ENCODE measurements at places on chromosomes 5 and 9.

DNA sequence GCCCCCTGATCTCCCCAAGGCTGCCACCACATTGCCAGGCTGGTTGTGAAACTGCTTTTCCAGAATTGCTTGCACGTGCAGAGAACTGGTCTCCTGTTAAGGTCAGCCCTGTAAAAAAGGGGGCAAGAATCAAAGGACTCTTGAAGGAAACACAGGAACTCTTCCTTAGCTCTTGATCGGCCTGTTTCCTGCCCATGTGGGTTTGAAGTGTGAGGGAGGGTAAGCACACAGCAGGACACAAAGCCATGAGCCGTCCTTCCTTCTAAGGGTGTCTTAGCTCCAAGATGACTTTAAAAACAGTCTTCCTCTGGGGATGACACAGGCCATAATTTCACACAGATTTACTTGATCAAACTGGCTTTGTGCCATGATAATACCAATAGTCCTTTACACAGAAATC lies 36.1 kb downstream of the TEK start:
- no peak for DNase-seq

- no peak for DNase-seq
Measured at GRCh38 chr5:120771202-120771601, 307.1 kb downstream of the PRR16 start.

- peak; percentile 21 for DNase-seq
Measured at GRCh38 chr9:113523421-113524141, 60.1 kb downstream of the RGS3 start.

DNA sequence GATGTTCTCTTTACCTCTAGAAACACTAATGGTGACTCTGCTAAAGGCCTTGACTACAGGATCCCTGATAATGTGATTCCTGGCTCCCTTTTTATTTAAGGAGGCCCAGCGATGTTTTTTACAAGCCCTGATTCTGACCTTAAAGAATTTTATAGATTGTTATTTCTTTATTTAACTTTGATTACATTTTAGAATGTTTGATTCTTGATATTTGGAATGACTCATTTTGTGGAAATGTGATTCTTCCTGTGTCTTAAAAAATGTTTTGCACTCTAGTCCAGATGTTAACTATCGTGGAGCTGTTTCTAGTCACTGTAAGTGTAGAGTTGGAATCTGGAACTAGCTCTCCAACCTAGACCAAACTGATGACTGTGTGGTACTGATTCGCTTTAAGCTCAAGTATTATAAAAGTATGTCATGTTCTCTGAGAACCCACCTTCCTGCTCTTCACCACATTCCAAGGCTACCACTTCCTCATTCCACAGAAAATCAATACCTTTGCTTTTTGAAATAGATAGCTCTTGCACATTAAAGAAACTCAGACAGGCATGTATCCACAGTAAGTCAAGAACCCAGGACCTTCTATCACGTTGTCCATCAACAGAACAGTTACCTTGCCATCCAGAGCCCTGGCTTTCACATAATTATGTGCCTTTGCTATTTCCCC lies 65.2 kb downstream of the JMY start:
- no peak for DNase-seq

DNA sequence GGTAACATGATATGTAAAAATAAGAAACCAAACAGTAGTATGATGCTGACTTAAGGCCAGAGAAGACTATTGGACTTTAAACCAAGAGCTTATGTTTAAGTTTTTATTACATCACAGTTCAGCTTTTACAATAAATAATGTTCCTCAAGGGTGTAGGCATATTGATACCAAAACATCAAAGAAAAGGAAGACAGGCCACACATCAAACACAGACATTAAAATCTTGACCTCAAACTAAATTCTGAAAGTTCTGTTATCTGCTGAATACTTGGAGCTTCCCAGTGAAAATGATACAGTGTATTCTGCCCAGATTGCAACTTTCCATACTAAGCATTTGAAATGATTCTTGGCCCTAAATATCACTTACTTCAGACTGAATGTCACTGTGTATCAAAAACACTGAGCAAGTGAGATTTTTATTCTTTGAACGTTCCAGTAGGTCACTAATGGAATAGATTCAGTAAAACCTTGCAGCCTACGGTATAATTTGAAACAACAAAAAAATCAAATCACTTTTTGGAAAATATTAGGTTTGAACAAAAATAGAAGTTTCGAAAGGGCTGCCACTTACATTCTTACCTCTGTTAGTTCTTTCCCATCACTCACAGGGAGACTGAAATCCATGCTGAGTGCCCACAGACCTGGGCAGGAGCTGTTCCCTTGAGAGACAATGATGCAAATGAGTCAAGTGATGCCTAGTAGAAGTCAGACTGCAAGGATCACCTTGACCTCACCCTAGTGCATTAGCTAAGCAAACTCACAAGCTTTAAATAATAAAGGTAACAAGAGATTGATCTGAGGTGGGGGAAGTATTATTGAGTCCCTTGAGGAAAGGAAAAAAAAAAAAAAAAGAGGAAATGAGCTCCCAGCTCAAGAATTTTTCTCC lies 2.5 kb downstream of the LPAR1 start:
- no peak for DNase-seq

DNA sequence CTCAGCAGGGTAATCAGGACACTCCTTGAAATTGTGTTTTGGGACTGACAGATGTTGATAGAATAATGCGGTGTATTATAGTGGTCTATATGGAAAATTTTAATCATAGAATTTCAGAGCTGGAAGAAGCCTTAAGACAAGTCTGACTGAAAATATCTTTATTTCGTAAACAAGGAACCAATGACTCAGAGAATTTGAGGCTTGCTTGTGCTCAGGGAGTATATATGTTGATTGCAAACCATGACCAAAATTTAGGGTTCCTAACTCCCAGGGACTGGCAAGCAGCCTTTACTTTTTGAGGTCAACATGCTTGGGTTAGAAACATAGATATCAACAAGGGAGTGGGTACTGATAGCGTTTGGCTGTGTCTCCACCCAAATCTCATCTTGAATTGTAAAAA lies 287.2 kb downstream of the CD180 start:
- DNase-seq: no peak

- no peak for DNase-seq
Measured at GRCh38 chr9:129289131-129289731, 111.2 kb upstream of the IER5L start.

GRCh38 chr9:101173907-101174306 lies 145.4 kb downstream of the PLPPR1 start:
- no peak for DNase-seq

DNA sequence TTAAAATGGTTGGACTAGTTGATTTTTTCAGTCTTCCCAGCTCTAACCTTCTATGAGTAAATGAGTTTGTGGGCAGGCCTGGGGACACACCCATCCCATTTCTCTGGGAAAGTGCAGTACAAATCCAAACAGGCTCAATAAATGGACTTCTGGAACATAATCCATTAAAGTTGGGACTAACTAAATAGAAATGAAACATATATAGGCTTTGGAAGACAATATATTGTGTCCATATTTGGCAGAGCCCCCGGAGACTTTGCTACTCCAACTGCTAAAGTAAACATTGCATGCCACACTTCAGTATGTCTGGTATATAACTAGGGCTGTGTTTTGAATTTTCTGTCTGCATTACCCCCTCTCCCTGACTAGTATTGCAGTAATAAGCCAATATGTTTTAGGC lies 191.4 kb upstream of the DAB2 start:
- DNase-seq: no peak

GRCh38 chr9:77826116-77826515 lies 178.0 kb upstream of the GNA14 start:
- no peak for DNase-seq

GRCh38 chr9:99822806-99823591 lies 1.3 kb downstream of the NR4A3 start:
- DNase-seq: no peak

- DNase-seq: no peak
Measured at GRCh38 chr9:90287567-90288274, 354.9 kb downstream of the DIRAS2 start.

DNA sequence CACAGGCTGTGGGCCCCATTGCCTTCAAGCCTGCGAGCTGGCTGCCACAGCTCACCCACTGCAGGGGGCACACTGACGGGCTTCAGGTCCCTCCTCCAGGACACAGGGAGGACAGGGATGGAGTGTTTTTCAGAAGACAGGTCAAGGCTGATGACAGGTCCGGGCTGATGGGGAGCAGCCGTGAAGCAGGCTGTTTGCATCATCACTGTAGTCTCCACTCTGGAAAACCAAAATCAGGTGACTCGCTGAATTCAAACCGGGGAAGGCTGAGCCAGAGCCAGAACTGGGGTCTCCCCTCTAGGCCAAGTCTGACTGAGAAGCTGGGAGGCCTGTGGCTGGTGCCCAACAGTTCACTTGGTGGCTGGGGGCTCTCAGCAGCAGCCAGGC lies 48.5 kb downstream of the OLFM1 start:
- no peak for DNase-seq

DNA sequence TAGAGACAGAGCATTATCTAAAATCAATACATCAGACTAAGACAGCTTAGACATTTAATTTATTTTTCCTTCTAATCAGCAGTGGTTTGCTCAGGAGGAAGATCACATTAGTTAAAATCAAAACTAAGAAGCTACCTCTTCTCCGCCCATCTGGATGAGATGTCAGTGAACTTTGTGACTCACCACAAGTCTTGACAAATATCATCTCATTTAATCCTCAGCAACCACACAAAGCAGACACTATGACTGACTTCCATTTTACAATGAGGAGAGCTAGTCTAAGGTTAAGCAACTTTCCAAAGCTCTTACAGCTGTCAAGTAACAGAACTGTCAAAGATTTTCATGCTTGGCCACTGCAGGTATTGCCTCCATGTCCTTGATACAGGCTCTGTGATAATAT lies 289.5 kb downstream of the DEPDC1B start:
- DNase-seq: no peak

GRCh38 chr9:13807118-13807517 lies 506.8 kb downstream of the NFIB start:
- DNase-seq: no peak

DNA sequence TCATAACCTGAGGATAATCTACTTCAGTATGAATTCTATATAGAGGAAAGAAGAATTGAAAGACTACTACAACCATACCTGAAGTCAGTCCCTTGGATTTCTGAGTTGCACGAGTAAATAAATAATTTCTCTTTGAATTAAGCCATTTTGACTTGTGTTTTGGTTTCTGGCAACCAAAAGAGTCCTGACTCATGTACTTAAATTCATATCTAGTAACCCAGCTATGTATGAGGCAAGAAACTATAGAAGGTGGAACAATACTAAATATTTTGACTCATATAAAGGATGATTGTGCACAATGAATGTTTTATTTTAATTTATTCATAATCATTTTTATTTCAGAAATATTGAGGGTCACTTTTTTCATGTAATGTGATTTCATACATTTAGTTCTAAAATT lies 276.8 kb downstream of the MEF2C start:
- no peak for DNase-seq

GRCh38 chr9:136316271-136316751 lies 11.0 kb upstream of the GPSM1 start:
- DNase-seq: no peak

DNA sequence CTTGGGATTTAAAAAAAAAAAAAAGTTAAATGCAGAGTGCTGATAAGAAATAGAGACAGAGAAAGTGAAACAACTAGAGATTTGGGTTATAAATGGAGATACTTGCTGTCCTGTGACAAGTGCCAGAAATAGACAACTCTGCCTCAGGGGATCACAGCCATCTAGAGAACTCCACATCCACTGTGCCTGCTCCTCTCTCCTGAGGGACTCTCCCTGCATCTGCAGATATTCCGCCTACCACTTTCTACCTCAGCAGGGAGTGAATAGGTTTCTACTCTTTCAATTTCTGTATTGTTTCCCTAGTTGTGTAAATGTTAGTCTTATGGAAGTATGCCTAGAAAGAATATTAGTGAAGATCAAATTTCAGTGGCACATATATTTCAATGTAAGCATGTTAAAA lies 307.2 kb downstream of the HTR1A start:
- no peak for DNase-seq

DNA sequence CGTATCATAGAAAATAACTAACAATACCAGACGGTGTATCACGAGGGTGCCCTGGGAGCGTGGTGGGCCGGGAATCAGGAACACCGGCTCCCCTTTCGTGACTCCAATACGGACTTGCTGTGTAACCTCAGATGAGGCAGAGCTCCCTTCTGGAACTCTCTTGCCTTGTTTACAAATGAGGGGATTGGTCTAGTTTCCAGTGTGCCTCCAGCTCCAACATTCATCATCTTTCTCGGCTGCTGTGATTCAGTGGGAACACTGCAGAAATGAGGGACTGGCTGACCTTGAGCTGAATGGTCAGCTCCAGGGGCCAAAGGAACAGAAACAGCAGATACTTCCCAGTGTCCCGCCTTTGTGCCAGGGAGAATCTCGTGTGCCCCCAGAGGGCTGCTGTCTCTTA lies 22.6 kb upstream of the TGFBI start:
- no peak for DNase-seq

- no peak for DNase-seq
Measured at GRCh38 chr5:35477911-35478310, 139.8 kb upstream of the SPEF2 start.

GRCh38 chr5:1019001-1019905 lies 10.7 kb downstream of the NKD2 start:
- DNase-seq: no peak

GRCh38 chr9:113798062-113799030 lies 77.8 kb upstream of the ZNF618 start:
- no peak for DNase-seq

DNA sequence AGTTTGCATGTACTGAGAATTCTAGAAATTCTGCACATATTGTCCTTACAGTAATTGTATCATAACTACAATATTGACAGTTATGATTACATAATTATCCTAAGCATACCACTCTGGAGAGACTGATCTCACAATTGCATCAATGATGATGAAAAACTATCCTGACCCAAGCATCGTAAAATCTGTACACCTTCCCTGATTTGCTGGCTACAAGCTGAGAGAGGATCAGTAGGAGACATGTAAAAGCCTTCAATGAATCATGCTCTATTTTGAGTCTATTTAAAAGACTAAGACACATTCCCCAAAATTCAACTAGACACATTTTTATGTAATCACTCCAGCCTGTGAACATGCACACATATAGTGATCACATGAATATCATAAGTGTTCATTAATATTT lies 1833.8 kb downstream of the EFNA5 start:
- DNase-seq: no peak

DNA sequence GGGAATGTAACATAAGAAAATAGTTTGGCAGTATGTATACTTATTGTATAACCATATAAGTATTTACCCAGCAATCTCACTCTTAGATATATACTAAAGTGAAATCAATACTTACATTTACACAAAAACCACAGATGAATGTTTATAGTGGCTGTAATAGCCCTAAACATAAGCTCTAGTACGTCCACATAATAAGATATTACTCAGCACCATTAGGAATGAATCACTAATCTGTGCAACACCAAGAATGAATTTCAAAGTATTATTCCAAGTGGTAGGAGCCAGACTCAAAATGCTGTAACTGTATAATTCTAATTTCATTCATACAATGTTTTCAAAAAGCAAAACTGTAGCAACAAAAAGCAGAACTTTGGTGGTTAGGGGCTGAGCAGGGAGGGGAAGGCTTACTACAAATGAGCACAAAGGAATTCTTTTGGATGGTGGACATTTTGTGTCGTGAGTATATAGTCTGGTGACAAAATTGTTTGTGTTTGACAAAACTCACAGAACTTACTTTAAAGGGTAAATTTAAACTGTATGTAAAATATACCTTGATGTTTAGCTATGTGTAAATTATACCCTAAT lies 11.9 kb upstream of the C5orf46 start:
- DNase-seq: no peak
